Small intestine (tissue), 16 donors: ENCODE measurements at places on chromosomes 3 and 15. TPM values are rescaled to one million over a fixed set of nuclear protein-coding genes. Genes with fewer than 3 reads are reported as not detected.
A peak's percentile ranks its signal among the peaks of the same experiment; 100 is the strongest.

DNA sequence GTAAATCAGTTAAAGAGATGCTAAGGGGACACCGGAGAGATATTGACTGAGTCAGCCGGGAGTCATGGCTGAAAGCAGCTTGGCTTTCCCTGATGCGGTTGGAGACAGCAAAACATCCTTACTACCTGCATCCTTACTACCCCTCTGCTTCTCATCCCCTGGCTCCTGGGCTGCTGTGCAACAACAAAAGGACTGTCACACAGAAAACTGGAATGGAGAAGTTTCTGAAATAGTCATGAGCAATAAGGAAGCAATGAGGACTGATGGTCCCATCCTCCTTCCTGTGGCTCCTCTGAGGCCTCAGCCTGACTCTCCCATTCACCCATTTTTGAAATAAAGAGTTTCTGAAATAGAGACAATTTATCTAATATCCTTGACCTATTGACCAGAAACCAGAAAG lies 1.1 kb downstream of the HCLS1 start:
- no peak for DNase-seq

Gene GHRL
- polyA plus RNA-seq: 18.2 TPM

- no peak for DNase-seq
These were observed 5.1 kb downstream of the FAM107A start for GRCh38 chr3:58572013-58572633.

DNA sequence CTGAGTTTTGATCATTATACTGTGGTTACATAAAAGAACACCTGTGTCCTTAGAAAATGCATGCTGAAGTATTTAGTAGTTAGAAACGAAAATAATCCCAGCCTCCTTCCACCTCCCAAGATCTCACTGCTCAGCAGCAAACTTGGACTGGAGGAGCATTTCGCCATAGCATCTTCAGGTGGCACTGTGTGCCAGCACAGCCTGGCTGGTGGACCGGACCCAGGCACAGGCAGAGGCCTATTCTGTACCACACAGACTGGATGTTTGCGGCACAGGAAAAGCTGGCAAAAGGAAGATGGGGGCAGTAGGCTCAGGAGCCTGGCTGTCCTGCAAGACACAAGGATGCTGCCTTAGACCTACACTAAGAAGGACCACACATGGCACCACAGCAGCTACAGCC lies 10.2 kb downstream of the STIMATE start:
- DNase-seq: no peak

Gene PLSCR2
- not detected for polyA plus RNA-seq

DNA sequence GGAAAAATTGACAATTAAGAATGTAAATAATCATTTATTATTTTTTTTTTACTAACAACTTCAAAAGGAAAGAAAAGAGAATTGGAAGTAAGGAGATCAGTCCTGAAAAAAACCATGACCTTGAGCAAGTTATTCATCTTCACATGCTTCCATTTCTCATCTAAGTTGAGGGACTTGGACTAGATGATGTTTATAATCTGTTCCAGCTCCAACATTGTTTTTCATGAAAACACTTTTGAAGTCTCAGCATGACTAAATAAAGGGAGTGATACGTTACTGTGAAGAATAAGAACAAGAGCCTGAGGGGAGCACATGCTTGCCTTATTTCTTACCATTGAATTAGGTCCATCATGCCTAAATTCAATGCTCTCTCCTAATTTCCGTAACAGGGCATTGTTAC lies 95.7 kb downstream of the STRIT1 start:
- DNase-seq: no peak

- DNase-seq: no peak
These were observed 3.4 kb downstream of the CLK3 start for GRCh38 chr15:74618841-74619596.

Gene ADAMTSL3
- polyA plus RNA-seq: 1.6 TPM

- peak; percentile 86 for DNase-seq
These were observed 57.6 kb downstream of the AAGAB start for GRCh38 chr15:67196672-67197363.

Gene SH2D7
- polyA plus RNA-seq: 1.7 TPM

Gene ITIH4
- 3.0 TPM for polyA plus RNA-seq

DNA sequence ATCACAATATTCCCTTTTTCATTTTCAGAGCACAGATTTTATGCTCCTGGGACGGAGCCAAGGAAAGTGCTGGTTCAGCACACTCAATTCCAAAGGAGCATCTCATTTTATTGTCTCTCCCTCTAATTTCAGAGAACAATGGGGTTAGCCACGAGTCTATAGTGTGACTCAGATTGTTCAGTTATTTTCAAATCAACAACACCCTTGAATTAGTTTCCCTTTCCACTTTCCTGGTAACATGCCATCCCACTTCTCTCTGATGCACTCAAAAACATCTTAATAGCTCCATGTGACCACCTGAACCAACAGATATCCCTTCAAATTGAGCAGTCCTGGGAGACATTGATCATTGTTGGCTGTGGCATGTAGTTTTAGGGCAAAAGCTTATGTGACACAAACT lies 389.7 kb upstream of the MDFIC2 start:
- DNase-seq: no peak

GRCh38 chr3:195101927-195102608 lies 168.9 kb downstream of the XXYLT1 start:
- no peak for DNase-seq

- peak; percentile 47 for DNase-seq
These were observed 21.4 kb downstream of the ARL8B start for GRCh38 chr3:5143464-5143863.

Gene C3orf62
- 7.5 TPM for polyA plus RNA-seq

- DNase-seq: no peak
These were observed 69.9 kb downstream of the LYZL4 start for GRCh38 chr3:42340466-42340865.

- peak; percentile 25 for DNase-seq
These were observed 23.0 kb upstream of the ANP32A start for GRCh38 chr15:68843425-68844311.

GRCh38 chr3:61078048-61078752 lies 173.1 kb downstream of the FHIT start:
- no peak for DNase-seq

DNA sequence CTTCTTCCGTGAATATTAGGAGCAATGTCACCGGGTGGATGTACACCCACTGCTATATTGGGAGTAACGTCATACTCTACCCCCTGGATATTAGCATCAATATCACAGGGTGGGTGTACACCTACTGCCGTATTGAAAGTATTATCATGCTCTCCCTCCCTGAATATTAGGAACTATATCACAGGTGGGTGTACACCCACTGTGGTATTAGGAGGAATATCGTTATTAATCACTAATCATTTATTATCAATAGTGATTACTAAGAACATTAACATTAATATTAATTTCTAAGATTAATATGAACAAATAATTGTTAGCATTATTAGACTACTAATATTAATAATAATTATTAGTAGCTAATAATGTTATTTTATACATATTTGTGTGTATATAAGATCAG lies 21.4 kb upstream of the BMF start:
- no peak for DNase-seq

DNA sequence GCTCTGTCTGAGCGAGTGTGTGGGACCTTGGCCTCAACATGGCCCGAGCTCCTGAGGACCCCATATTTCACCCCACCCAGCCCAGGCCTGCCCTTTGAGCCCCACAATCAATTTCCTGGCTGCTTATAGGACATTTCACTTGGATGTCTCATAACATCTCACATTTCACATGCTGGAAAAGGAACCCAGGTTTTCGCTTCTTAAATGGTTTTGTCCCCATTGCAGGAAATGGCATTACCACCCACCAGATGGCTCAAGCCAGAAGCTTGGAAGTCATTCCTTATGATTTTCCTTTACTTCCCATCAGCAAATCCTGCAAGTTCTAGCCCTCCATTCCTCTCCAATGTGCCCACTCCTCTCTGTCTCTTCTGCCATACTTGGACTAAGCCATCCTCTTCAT lies 14.9 kb downstream of the ITGA11 start:
- DNase-seq: no peak

Gene ZNF620
- polyA plus RNA-seq: 2.8 TPM

Gene LMAN1L
- polyA plus RNA-seq: not detected

Gene IL17RC
- polyA plus RNA-seq: 45.0 TPM

DNA sequence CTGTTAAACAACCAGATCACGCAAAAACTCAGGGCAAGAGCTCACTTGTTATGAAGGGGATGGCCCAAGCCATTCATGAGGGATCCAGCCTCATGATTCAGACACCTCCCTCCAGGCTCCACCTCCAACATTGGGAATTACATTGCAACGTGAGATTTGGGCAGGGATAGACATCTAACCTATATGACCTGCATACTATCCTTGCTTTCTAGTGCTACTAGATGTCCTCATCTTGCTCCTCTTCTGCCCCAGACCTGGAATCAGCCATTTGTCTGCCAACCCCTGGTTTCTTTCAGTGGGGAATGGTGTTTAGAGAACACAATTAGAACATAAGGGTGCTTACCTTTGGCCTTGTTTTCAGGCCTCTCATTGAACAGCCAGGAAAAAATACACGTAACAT lies 63.2 kb downstream of the RPN1 start:
- no peak for DNase-seq

Gene KLHL40
- 0.01 TPM for polyA plus RNA-seq

DNA sequence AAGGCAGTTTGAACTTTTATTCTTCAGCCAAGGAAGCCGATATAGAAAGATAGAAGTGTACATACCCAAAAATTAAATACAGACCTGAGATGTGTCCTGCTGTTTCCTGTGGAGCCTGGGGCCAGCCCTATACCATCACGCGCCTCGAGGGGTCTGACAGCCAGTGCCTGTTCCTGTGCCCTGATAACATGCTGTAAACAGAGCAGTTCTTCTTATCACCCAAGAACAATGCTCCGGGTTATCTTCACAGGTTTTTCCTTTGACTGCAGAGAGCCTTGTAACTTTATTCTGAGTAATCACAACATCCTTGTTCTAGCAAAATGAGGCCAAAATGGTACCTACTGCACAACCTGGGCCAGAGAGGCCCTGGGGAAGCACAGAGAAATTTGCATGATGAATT lies 289.7 kb upstream of the CHRM5 start:
- no peak for DNase-seq

- no peak for DNase-seq
These were observed 69.8 kb downstream of the HES1 start for GRCh38 chr3:194205675-194206133.

Gene DOCK3
- polyA plus RNA-seq: not detected

GRCh38 chr3:150875548-150875947 lies 29.7 kb downstream of the MINDY4B start:
- no peak for DNase-seq

DNA sequence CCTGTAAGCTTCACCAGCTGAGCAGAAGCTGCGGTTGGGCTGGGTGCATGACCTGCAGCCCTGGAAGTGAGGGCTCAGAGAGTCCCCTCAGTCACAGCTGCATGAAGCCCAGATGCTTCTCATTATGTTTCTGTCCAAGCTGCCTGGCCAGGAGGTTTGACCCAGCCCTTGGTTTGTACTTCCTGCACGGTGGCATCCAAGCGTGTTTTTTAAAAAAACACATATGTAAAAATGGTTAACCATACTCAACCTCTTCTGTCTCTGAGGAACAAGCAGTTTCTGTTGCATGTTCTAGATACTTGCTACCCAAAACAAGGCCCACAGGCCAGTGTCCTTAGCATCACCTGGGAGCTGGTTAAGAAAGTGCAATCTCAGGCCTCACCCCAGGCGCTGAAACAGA lies 76.0 kb upstream of the ATP10A start:
- no peak for DNase-seq

DNA sequence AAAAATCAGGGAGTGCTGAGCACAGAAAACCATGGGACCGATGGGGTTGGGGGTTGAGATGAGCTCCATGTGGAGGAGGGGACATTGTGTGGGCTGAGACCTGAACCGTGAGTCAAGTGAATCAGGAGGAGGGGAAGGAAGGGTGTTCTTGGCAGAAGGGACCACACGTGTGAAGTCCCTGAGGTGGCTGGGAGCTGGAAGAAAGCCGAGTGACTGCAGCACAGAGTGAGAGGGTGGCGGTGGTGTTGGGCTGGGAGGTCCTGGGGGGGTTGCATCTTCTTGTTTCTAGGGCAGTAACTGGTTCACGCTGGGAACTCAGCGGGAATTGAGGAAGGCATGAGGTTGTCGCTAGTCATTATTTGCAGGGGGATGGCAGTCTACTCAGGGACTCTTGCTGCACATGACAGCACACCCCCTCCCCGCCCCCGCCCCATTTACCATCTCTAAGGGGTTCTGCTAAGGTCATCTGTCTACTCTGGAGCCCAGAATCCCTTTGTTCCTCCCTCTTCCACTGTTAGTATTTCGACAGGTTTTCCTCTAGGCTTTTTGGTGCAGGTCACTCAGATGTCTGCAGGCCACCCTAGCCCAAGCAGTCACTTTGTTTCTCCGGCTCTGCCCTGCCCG lies 254.3 kb downstream of the TLE3 start:
- no peak for DNase-seq

DNA sequence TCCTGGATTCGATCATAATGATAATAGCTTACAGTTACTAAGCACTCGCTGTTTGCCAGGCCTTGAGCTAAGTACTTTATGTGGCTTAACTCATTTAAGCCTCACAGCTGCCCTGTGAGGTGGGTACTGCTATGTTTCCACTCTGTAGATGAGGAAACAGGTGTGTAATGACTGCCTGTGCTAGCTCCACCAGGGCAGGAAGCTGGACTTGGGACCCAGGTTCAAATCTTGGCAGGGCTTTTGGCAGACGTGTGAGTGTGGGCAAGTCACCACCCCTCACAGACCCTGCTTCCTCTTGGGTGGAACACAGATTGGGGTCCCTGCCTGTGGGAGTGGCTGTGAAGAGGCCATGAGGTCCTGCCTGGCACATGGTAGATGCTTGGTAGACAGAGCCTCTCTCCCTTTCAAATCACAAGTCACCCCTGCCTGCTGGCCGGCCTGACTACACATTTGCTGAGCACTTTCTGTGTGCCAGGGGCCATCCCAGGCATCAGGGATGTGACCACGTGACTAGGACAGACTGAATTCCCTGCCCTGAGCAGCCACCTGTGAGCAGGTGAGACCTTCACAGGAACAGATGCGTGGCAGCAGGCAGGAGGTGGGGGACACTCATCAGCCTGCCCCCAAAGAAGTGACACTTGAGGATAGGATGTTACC lies 3.7 kb downstream of the EFCC1 start:
- DNase-seq: no peak

Gene ISLR2
- 5.7 TPM for polyA plus RNA-seq

DNA sequence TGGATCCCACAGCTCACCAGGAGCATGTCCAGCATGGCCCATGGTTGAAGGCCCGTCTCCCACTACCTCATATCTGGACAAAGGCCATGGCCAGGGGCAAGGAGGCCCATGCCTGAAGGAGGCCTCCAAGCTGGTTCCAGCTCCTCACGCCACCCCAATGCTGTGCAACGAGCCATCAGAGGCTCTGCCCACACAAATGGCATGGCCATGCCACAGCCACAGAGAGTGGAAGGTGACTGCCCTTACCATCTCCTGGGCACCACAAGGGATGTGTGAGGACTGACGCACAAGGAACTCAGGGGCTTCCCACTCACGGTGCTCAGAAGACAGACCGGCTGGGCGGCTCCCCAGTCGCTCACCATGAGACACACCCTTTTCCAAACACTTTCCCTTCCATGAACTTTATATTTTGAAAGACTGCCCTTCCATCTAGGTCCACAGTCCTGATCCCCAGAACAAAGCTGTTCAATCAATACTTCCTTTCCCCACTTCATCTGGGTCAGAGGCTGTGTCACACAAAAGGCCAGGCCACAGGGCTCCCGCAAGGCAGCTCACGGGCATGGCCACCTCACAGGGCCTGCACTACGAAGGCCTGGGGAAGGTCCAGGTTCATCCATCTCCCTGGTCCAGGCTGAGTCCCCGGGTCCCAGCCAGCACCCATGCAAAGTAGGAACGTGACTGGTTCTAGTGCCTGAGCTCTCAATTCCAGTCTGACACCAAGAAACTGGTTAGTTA lies 66.4 kb downstream of the CYFIP1 start:
- DNase-seq: no peak
